ENCODE measurements at places on chromosomes 13 and 19.

DNA sequence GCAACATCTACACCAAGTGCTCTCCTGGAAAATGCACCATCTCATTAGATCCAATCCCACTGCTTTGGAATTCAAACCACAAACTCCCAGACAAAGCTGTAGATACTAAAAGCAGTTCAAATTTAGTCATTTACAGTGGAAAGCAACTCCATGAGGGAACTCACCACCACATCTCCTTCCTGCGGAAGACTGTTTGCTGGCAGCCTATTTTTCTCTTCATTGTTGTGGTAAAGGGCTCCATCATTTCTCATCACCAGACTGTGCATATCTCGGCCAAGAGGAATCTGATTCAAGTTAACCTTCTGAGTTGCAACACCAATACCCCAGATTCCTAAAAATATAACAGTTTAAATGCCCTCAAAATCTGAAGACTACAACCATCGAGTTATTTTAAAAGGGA is 8.4 kb downstream of the SPRYD7 start:
- no peak for DNase-seq

DNA sequence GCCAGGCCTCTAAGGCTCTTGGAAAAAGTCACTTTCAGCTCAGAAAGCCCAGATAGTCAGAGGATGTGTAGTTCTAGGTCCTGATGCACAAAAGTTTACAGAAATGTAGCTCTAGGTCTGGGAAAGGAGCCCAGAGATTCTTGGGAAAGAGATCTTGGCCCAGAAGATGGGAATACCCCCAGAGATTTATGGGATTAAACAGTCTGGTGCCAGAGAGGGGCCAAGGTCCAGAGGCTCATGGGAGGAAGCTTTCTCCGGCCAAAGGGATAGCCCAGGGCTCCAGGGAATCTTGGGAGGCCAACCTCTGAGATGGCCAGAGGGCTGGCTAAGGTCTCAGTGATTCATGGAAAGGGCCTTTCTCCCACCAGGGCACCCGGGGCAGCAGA is 15.2 kb downstream of the BCAT2 start:
- no peak for DNase-seq

DNA sequence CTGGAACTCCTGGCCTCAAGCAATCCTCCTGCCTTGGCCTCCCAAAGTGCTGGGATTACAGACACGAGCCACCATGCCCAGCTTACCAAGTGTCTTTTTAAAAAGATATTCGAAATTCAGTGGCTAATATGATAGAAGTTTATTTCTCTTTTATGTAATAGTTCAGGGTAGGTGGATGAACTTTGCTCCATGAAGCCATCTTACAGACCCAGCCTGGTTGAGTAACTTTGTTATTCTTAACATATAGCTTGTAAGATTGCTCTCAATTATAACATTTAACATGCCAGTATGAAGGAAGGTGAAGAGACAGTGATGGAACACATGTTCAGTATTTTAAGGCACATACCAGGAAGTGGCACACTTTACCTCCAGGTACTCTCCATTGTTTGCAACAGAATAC is 42.4 kb downstream of the ZIC2 start:
- DNase-seq: no peak

GRCh38 chr19:17487284-17488121 is 17.2 kb downstream of the SLC27A1 start:
- DNase-seq: no peak

DNA sequence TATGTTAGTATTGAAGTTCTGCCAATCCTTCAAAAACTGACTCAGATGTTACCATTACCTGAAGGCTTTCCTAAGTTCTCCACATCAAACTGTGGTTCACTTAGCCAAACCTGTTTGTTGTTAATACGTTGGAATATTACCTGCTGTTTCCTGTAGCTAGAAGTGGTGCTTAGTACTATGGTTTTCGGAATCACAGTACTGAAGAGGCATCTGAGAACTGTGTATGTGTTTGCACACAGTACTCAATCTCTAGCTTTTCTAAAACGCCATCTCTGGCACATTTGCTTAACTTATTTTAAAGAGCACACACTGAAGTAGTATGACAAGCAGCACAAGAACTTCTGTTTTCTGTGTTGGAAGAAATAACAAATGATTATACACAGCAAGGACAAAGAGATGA is 248.2 kb downstream of the SHISA2 start:
- no peak for DNase-seq

GRCh38 chr13:64778002-64778401 is 2452.1 kb downstream of the PCDH9 start:
- DNase-seq: no peak

- no peak for DNase-seq
Measured at GRCh38 chr13:26448032-26448431, 109.5 kb upstream of the WASF3 start.

DNA sequence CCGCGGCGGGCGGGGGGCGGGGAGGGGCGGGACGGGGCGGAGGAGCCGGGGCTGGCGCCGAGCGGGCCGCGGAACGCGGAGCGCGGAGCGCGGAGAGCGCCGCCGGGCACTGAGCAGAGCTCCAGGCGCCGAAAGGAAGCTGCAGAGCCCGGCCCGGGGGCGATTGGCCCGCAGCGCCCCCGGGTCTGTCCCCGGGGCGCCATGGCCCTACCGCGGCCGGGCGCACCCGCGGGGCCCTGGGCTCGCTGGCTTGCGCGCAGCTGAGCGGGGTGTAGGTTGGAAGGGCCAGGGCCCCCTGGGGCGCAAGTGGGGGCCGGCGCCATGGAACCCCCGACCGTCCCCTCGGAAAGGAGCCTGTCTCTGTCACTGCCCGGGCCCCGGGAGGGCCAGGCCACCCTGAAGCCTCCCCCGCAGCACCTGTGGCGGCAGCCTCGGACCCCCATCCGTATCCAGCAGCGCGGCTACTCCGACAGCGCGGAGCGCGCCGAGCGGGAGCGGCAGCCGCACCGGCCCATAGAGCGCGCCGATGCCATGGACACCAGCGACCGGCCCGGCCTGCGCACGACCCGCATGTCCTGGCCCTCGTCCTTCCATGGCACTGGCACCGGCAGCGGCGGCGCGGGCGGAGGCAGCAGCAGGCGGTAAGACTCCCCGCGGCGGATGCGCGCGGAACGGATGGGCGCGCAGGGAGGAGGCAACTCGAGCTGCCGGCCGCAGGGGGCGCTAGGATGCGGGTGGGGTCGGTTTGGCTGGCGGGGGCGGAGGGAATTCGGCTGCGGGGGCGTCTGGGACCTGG is at the start of gene PDE4A:
Gene PDE4A, plus strand, starts transcription at position 95 of the 796 bp plus-strand sequence. Its CDS starts 227 bp downstream, at position 322.
- DNase-seq: peak; percentile 60

DNA sequence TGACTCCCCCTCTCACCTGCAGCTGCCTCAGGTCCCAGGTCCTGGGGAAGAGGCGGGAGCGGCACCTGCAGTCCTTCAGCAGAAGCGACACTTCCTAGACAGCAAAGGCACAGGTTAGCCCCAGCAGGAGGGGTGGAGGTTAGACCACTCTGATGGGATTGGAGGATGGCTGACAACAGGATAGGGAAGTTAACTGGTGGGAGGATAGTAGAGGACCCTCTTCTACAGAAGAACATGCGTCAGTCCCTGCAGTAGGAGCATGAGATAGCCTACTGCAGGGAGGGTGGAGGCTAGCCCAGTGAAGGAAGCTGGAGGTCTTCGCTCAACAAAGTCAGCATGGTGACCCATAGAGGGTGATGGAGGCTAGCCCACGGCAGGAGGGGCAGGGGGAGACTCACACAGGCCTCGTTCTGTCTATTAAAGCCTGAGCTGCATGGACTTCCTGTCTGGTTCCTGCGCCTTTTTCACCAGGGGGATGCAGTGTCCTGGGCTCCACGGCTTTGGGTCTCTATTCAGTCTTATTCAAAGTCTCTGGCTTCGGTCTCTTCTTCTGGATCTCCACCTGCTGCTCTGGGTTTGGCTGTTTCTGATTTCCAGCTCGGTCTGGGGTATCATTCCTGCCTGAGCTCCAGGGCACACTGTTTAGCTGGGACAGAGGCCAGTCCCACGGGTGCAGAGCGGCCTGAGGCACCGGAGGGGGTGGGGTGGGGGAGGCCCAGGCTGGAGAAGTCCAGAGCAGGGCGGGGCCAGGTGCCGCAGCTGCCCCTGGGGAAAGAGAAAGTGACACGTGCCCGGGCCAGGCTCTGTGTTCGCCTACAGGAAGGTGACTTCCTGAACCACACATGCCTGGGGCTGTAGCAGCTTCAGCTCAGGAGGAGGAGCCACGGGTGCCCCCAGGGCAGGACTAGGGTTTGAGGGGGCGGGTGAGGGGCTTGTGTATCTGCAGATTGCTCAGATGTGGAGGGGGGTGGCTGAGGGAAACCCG is 7.3 kb downstream of the IFNL3 start:
- no peak for DNase-seq

All from effector memory CD8-positive, alpha-beta T cell (primary cell).